Activated T-cell treated with anti-CD3 and anti-CD28 coated beads, Interleukin-2, amount 50 U/mL, for 72 hours (primary cell): ENCODE measurements at places on chromosomes 5 and 9.

GRCh38 chr9:21961569-21961968 lies 32.6 kb downstream of the CDKN2A start:
- no peak overlapping the region for H3K4me3 ChIP-seq
- H3K27me3 ChIP-seq: peaks cover 64% of the 10 kb centered on the region
- H3K4me1 ChIP-seq: peaks cover 20% of the 10 kb centered on the region
- no peak for DNase-seq

- DNase-seq: no peak
- no peak overlapping the region for H3K27ac ChIP-seq
- no peak overlapping the region for H3K4me3 ChIP-seq
- peaks cover 8% of the 10 kb centered on the region for H3K36me3 ChIP-seq
Observed at GRCh38 chr9:87609486-87609885, 111.8 kb downstream of the DAPK1 start.

DNA sequence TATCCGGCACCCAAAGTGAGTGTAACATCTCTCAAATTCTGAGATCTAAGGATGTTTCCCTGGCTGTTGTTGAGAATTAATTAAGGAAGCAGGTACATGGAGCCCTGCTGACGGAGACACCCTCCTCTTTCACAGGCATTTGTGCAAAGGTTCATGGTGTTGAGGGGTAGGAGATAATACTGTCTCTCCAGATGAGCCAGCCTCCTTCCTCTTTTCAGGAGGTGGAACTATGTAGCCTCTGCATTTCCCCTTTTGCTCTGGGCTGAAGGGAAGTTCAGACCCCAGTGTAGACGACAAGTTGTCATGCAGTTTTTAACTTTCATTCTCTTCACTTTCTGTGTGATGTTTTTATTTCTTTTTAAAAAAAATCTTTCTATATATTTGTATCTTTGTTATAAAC lies 107.5 kb downstream of the GALNT10 start:
- no peak overlapping the region for H3K4me3 ChIP-seq
- H3K27ac ChIP-seq: no peak overlapping the region
- H3K36me3 ChIP-seq: peaks cover 20% of the 10 kb centered on the region
- DNase-seq: no peak
- H3K4me1 ChIP-seq: no peaks in the 10 kb centered on the region

- DNase-seq: no peak
- H3K27me3 ChIP-seq: no peaks in the 10 kb centered on the region
- H3K27ac ChIP-seq: no peak overlapping the region
- no peaks in the 10 kb centered on the region for H3K4me1 ChIP-seq
- no peaks in the 10 kb centered on the region for H3K36me3 ChIP-seq
- H3K4me3 ChIP-seq: no peak overlapping the region
Observed at GRCh38 chr5:166566725-166567124, 1724.7 kb upstream of the WWC1 start.

DNA sequence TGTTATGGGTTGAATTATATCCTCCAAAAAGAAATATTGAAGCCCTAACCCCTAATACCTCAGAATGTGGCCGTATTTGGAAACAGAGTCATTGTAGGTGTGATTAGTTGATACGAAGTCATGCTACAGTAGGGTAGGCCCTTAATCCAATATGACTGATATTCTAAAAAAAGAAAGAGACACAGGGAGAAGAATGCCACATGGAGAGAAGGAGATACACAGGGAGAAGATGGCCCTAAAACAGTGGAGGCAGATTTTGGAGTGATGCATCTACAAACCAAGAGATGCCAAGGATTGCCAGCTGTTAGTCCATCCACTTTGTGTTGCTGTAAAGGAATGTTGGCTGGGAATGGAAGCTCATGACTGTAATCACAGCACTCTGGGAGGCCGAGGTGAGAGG lies 21.3 kb downstream of the ARRDC3 start:
- peak overlapping the region; percentile 96 for H3K27ac ChIP-seq
- peaks cover 8% of the 10 kb centered on the region for H3K27me3 ChIP-seq
- DNase-seq: no peak
- peaks cover 17% of the 10 kb centered on the region for H3K36me3 ChIP-seq
- H3K4me3 ChIP-seq: peak overlapping the region; percentile 51
- peaks cover 12% of the 10 kb centered on the region for H3K4me1 ChIP-seq

- H3K27ac ChIP-seq: no peak overlapping the region
- no peak for DNase-seq
- H3K4me1 ChIP-seq: no peaks in the 10 kb centered on the region
- H3K27me3 ChIP-seq: peaks cover 11% of the 10 kb centered on the region
- H3K36me3 ChIP-seq: no peaks in the 10 kb centered on the region
- no peak overlapping the region for H3K4me3 ChIP-seq
Observed at GRCh38 chr5:111942201-111942600, 185.2 kb upstream of the NREP start.
